ENCODE measurements at places on chromosomes 7 and 10. TPM values are rescaled to one million over a fixed set of nuclear protein-coding genes. Genes with fewer than 3 reads are reported as not detected.
A peak's percentile ranks its signal among the peaks of the same experiment; 100 is the strongest.

GRCh38 chr10:27297844-27298521, 57.4 kb upstream of the ACBD5 start:
- DNase-seq: peak; percentile 10

- no peak for DNase-seq
Observed at GRCh38 chr10:71863203-71863602, 12.2 kb upstream of the PSAP start.

TMEM229A gene
- total RNA-seq: not detected

C10orf53 gene
- not detected for total RNA-seq

GRCh38 chr7:68009716-68010115, 1013.1 kb downstream of the TYW1 start:
- no peak for DNase-seq

Measured in H4 (cell line).